ENCODE measurements at places on chromosomes 2 and 18.
A peak's percentile ranks its signal among the peaks of the same experiment; 100 is the strongest.

GRCh38 chr2:159071190-159071915, 102.9 kb downstream of the TANC1 start:
- no peak for DNase-seq

- DNase-seq: peak; percentile 77
Observed at GRCh38 chr2:121707344-121707919, 29.2 kb downstream of the NIFK start.

- DNase-seq: no peak
Observed at GRCh38 chr2:121727950-121728349, 8.7 kb downstream of the NIFK start.

DNA sequence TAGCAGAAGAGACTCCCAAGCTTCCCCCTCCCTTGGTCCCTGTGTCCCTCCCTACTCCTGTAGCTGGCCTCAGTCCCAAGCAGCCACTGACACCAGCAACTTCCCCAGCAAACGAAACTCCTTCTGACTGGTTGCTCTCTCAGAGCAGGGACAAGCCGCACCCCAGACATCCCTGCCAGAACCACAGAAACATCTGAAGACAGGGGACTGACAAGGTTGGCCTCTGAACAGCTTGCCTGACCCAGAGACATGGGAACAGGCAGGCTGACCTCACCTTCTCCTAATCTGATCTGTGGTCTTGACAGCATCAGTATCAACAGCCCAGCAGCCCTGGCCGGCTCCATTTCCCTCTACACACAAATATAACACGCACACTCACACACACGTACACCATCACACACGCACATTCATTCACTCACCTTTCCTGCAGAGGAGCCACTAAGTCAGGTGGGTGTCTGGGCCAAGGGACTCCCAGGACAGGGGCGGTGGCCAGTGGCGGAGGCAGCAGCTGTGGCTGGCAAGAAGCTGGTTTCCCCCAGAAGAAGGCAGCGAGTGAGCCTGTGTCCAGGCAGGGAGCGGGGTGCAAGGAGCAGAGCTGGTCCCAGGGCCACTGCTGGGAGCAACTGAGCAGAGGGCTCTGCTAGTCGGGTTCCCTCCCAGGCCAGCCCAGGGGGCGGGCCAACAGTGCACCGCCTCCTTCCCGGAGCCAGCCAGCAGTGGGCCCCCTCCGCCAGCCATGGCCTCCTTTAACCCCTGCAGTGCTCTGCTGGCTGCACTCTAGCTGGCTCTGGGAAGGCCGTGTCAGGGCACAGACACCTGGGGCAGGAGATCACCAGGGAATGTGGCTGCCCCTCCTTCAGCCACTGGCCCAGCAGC, 59.1 kb downstream of the TNS1 start:
- DNase-seq: peak; percentile 84

DNA sequence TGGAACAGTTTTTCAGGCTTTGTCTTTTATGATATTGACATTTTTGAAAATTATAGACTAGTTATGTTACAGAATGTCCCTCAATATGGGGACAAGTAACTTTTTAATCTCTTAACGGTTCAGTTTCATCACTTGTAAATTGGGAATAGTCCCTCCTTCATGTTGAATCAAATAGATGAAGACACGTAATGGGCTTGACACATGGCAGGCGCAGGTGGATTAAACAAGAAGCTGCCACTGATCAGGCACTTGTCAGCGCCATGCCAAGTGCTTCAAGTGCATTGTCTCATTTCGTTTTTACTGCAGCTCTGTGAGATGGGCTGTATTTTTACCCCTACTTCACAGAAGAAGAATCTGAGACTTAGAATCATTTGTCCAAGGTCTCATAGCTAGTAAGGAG, 9.5 kb upstream of the SMAD4 start:
- no peak for DNase-seq

GRCh38 chr2:102513355-102513939, 40.4 kb downstream of the SLC9A4 start:
- no peak for DNase-seq

DNA sequence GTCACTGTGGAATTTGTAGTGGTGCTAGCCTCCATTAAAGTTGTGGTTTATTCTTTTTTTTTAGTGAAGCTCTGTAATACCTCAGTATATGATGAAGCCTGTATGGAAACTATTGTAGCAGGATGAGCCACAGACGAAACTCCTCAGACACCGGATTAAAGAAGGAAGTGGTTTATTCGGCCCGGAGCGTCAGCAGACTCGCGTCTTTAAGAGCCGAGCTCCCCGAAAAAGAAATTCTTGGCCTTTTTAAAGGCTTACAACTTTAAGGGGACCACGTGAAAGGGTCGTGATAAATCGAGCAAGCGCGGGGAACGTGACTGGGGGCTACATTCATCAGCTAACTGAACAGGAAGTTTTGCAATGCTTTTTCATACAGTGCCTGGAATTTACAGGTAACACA, 8.1 kb upstream of the CCL20 start:
- no peak for DNase-seq

DNA sequence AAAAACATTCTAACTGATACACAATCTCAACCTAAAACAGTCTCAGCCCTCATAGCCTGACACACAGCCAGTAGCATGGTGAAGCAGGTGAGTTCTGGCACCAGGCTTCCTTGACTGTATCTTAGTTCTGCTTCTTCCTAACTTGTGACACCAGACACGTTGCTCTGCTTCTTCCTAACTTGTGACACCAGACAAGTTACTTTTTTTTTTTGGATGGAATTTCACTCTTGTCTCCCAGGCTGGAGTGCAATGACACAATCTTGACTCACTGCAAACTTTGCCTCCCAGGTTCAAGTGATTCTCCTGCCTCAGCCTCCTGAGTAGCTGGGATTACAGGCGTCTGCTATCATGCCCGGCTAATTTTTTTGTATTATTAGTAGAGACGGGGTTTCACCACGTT, 6.7 kb upstream of the ATG16L1 start:
- DNase-seq: no peak

DNA sequence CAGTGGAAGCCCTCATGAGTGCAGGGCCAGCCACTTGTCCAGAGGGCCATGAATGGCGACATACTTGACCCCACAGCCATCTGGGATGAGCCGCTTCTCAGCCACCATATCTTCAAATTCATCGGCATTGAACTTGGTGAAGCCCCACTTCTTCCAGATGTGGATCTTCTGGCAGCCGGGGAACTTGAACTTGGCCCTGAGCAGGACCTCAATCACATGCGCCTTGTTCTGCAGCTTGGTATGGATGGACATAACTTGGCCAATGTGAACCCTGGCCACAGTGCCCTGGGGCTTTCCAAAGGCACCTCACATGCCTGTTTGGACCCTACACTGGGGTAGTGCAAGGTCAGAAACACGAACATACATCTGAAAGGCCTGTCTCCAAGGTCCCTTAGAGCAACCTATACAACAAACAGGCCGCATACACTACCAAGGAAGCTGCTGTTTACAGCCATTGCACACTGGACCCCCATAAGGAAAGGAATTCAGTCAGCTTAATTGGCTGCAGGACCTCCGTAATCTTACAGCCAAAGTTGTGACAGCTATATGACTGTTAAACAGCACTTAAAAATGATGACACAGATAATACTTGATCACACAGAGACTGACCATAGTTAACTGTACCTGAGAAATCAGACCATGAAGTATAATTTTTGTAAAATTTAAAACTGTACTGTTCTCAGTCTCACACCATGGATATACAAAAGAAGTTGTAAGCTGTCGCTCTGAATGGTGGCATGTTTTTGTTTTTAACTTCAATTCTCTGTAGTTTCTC, 53.8 kb downstream of the USP34 start:
- no peak for DNase-seq

DNA sequence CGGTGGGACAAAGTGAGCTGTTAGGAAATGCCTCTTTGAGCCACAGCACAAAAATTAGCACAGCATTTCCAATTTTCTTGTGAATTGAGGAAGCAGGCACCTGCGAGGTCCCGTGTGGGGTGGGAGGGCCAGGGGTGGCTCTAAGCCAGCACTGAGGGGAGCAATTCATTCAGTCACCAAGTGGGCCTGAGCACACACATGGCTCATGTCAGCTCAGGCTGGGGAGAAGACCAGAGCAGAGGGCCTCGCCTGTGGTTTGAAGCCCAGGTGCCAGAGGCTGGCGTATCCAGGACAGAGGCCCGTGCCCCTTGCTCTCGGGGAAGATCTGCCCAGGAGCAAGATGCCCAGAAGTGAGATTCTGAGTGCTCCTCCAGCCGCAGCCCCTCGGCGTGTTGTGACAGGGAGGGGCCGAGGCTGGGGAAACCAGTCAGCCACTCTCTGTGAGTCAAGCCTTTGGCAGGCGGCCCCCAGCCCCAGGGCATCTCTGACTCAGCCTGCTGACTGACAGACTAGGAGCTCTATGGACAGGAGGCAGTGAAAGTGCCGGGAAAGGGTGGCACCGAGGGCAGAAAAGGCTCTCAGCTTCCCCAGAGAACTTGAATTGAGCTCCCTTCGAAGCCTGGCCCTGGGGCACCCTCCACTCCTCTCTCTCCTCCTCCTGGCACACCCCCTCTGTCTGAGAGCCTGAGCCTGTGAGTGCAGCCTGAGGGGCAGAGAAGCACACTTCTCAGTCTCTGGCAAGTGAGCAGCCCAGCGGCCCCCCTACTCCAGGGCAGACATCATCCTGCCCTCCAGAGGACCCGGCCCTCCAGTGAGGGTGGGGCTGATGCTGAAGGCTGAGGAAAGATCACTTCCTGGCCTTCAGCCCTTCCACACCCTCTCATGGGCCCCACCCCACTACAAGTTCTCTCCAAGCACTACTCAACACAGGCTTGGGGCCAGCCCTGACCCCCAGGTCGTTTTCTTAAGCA, 32.3 kb downstream of the CYP26B1 start:
- peak; percentile 91 for DNase-seq

- no peak for DNase-seq
Observed at GRCh38 chr2:135373702-135374101, 157.3 kb downstream of the ZRANB3 start.

- DNase-seq: no peak
Observed at GRCh38 chr2:134139611-134140010, 114.3 kb upstream of the MGAT5 start.

DNA sequence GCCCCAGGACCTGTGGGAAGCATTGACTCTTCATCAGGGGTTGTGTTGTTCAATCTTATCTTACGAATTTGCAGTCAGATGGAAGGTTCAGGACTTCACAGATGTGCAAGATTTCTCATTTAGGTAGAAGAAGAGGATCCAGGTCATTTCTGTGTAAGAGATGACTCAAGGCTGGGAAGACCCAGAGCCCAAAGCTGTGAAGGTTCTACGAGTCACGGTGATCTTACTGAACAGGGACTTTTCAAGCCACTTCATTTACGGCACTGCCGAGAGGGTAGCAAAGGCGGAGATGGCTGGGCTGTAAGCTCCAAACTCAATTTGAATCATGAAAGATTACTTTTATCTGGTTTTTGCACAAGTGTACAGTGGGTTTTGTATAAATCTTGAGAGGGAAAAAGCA, 228.0 kb upstream of the MEX3C start:
- no peak for DNase-seq

- DNase-seq: peak; percentile 50
Observed at GRCh38 chr18:3262234-3263131, 550 bp downstream of the MYL12B start.

DNA sequence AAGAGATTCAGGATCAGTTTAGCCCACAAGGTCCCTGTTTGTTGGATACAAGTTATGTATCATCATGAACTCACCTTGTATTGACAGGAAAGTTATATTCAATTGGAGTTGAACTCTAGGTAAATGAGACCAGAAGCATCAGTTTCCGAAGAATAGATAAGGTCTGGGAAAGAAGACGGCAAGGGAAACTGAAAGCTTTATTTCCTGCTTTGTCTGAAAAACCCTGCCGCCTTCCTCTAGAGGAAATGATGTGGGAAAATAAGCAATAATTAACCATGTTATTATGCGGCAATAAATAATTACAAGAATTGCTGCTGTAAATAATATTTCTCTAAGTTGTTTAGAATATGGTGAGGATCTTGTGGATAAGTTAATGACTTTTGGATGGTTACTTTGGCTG, 32.0 kb downstream of the LPIN1 start:
- DNase-seq: no peak

GRCh38 chr2:602571-603359, 74.4 kb downstream of the TMEM18 start:
- DNase-seq: no peak

GRCh38 chr2:223470602-223471001, 131.6 kb downstream of the SCG2 start:
- DNase-seq: no peak

GRCh38 chr18:51323961-51324360, 126.5 kb upstream of the MEX3C start:
- no peak for DNase-seq

DNA sequence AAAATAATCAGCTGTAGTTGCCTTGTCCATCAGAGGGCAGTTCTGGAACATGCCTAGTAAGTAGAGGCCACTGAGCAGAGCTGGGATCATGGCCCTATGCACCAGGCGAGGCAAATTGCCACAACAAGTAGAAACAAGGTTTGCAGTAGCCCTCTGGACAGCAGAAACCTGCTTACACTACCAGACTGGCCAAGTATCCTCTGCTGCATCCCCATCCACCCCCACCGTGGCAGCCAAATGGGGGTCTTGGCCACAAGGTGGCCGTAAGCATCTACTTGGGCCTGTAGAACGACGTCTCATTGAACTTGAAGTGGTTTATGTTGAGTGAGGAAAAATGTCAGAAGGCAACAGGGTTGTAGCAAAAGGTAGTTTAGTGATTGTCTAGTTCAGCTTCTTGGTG, 241.2 kb downstream of the ALPK2 start:
- DNase-seq: no peak

DNA sequence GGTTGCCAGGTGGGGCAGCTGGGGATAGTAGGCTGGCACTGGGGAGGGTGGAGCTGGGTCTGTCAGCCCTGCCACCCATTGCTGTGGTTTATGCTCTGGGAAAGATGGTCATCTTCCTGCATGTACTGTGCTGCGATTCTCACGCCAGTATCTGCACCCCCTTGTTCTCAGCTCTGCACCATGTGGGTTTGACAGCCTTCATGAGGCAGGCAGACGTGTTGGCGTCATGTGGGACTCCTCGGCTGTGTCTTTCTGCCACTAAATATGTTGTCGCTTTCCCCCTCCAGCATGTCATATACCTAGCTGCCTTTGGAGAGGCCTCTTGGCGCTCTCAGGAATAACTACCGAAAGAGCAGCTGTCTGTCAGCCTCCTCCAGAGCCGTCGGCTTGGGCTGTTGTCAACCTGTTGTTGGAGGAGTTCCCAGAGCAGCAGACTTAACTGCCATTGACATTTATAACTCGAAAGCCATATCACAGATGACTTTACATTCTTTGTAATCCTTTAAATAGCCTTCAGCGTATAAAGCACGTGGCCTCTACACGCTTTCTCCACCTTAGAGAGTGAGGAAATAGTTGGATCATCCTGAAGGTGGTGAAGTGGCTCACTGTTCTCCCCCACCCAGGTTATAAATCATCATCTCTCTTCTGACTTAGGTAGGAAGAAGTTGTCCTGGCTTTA, 80.4 kb upstream of the MGAT5 start:
- DNase-seq: no peak

- DNase-seq: no peak
Observed at GRCh38 chr2:86037795-86038192, 67.9 kb downstream of the POLR1A start.

- peak; percentile 46 for DNase-seq
Observed at GRCh38 chr2:86368161-86368824, 30.9 kb upstream of the REEP1 start.

All from ACHN (cell line).